Fibroblast of the conjunctiva (primary cell): ENCODE measurements at places on chromosomes 16 and 17.

- peak; percentile 52 for DNase-seq
Observed at GRCh38 chr17:31373150-31374093, 18.1 kb upstream of the RAB11FIP4 start.

GRCh38 chr17:70261170-70261569 lies 91.8 kb downstream of the KCNJ2 start:
- no peak for DNase-seq

DNA sequence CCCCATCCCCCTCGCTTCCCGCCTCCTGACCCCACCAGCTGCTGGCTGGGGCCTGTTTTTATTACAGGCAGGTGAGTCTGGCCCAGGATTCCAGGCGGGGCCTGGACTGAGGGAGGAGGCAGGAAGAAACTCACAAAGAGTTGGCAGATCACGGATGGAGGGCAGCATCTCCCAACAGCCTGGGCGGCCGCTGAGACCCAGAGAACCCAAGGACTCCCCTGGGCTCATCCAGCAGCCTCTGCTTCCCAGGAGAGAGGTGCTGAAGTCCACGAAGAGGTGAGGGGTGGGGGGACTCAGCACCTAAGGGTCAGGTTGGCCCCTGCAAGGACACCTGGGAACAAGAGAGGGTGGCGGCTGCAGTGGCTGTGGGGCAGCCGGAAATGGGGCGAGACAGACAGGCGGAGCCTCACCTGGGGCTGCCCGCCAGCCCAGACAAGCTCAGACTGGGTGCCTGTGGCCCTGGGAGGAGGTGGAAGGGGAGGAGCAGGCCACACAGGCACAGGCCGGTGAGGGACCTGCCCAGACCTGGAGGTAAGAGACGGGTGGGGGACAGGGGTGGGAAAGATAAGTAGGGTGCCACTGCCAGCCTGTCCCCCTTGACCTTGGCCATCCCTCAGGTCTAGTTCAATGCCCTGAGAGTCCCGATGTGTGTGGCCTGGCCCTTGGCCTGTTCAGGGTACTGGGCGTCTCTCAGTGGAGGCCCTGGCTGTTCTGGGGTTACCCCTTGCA lies 8.7 kb upstream of the ADGRG1 start:
- DNase-seq = no peak

GRCh38 chr16:77657016-77657415 lies 65.3 kb upstream of the NUDT7 start:
- no peak for DNase-seq
